ENCODE measurements at places on chromosomes 4 and X. TPM values are rescaled to one million over a fixed set of nuclear protein-coding genes. Genes with fewer than 3 reads are reported as not detected.

GSX2 gene
- 0.58 TPM for total RNA-seq

PTCHD1 gene
- not detected for total RNA-seq

DNA sequence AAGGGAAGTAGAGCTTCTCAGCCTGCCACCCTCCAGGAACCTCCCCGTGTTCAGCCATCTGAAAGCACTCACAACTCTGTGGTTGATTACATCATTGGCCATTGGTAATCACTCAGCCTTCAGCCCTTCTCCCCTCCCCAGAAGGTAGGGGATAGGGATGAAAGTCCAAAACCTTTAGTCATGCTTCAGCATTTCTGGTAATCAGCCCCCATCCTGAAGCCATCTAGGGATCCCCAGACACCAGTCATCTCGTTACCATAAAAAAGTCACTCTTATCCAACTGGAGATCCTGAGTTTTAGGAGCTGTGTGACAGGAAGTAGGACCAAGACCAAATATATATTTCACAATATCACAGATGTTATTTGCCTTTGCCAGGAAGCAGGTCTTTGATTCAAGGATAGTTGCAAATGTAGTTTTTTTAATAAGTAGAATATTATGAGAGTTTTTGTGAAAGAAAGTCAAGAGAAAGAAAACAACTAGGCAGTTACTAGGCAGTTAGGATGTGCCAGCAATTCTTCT lies 364.6 kb upstream of the NOCT start:
- no peak for DNase-seq

CXCL3 gene
- total RNA-seq: not detected

PRICKLE3 gene
- 16.2 TPM for total RNA-seq

DNA sequence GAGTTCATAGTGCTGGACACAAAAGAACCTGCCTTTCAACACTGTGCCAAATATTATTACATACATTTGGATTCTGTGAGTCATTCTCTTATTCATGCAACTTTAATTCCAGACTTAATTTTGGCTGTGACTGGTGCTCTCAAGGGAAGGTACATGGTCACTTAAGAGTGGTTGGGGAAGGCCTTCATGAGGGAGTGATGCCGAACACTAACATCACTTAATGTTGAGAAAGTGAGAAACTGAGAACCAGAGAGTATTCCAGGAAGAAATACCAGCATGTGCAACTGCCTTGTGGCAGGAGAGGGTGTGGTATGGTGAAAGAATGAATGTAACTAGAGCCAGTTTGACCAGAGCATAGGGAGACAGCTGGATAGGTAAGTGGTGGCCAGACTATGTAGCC lies 41.5 kb upstream of the FHDC1 start:
- no peak for DNase-seq

GRCh38 chr4:102683881-102684609 lies 76.7 kb downstream of the MANBA start:
- no peak for DNase-seq

SYAP1 gene
- total RNA-seq: 18.0 TPM

DNA sequence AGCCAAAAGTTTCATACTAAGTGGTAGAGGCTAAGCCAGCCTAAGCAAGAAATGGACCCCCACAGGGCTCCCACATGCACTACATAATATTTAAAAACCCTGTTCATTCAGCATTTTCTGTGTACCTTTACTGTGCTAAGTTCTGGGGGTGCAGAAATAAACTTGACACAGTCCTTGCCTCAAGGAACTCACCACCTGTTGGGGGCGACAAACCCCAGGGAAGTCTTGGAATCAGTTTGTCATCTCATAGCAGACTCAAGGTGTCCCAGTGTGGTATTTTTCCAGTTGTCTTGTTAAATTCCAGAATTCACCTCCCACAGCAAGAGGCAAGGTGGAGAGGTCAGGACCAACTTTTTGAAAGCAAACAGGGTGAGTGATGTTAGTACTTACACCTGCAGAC lies 43.1 kb downstream of the ATG4A start:
- no peak for DNase-seq

GRCh38 chr4:128255906-128256305 lies 31.7 kb downstream of the PGRMC2 start:
- DNase-seq: no peak

DNA sequence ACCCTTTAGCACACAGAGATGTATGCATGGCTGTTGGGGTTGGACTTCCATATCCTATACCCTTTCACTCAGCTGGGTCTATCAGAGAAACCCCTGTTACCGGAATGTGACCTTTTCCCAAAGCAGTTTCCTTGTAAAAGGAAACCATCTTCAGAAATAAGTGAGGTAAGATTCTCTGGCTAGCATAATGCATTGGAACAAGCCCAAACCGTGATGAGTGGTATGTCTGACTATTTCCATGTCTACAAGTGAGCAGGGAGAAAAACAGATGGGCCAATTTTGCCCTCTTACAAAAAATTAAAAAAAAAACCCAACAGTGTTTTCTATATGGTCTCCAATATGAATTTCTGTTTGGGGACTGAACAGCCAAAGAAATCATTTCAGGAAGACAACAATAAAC lies 283.9 kb downstream of the SMARCA1 start:
- DNase-seq: no peak

FATE1 gene
- not detected for total RNA-seq

- no peak for DNase-seq
These were observed 7.8 kb upstream of the MAP7D3 start for GRCh38 chrX:136258951-136259350.

- DNase-seq: no peak
These were observed 181.4 kb downstream of the RPA4 start for GRCh38 chrX:97065066-97065465.

GRCh38 chr4:53586121-53586816 lies 5.0 kb downstream of the LNX1 start:
- DNase-seq: no peak

- DNase-seq: no peak
These were observed 117.7 kb downstream of the RELL1 start for GRCh38 chr4:37568489-37568888.

BDH2 gene
- total RNA-seq: 8.8 TPM

CNGA1 gene
- not detected for total RNA-seq

CT83 gene
- total RNA-seq: not detected

ARL9 gene
- total RNA-seq: 0.17 TPM

PABPC4L gene
- total RNA-seq: not detected

GRCh38 chrX:139290310-139290709 lies 240.2 kb upstream of the F9 start:
- no peak for DNase-seq

DNA sequence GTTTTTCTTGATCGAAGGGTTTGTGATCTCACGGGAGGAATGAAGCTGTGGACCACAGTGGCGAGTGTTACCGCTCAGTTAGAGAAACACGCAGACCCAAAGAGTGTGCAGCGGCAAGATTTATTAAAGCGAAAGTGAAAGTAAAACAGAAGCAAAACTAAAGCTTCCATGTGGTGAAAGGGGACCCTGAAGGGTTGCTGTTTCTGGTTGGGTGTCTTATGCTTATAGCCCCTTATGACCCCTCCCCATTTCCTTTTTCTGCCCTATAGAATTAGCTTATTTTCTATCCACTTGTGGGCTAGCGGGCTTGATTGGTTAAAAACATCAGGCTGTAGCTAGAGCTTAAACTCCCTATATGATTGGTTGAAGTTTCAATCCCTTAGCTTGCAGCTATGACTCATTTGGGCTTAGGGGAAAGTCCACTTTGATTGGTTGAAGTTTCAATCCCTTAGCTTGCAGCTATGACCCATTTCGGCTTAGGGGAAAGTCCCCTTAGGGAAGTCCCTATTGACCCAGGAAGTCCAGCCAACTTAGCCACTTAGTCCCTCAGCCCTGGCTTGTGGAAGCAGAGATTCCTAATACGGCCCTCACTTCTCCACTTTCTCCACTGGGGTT lies 171.2 kb upstream of the NWD2 start:
- DNase-seq: no peak

DNA sequence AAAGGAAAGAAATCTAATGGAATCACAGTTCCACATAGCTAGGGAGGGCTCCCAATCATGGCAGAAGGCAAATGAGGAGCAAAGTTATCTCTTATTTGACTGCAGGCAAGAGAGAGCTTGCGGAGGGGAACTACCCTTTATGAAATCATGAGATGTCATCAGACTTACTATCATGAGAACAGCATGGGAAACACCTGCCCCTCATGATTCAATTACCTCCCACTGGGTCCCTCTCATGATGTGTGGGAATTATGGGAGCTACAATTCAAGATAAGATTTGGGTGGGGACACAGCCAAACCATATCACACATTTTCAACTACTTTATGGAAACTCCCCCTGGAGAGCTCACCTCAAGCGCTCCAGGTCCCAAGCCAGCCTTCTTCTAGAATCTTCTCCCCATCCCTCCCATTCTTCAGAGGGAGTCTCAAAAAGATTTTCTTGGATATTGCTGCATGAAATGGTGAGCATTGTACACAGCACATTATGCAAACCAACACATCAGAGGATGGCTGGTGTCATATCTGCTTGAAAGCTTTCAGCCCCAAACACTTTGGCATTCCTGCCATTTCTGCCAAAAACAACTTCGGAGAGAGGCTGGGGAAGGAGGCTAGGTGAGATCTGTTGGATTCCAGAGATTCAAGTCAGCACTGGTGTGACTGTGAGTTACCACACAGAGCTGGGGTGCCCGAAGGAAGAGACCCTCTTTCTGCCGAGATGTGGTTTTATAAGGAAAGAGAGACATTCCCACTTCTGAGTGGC lies 6.9 kb downstream of the FGFBP1 start:
- DNase-seq: peak; percentile 8

GRCh38 chrX:29518100-29518499 lies 697.3 kb upstream of the MAGEB2 start:
- no peak for DNase-seq

MAOB gene
- not detected for total RNA-seq

DNA sequence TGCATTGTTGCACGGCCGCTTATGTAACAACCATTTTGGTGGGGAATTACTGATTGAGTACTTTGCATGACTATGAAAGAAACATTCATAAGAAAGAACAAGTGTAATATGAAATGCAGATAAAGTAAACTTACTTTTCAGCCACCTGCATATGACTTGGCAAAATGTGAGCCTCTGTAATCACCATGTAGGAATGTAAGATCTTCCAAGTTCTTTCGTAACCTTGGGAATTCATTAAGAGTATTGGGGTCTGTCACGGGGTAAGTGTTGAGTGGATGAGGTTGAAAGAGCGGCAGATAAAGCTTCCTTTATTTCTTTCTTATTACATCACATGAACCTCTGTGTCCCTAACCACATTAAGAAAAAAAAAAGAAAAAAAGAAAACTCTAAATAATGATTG lies 348.5 kb upstream of the NR3C2 start:
- DNase-seq: no peak

GRCh38 chrX:99703473-99703872 lies 706.6 kb downstream of the PCDH19 start:
- DNase-seq: no peak

DNA sequence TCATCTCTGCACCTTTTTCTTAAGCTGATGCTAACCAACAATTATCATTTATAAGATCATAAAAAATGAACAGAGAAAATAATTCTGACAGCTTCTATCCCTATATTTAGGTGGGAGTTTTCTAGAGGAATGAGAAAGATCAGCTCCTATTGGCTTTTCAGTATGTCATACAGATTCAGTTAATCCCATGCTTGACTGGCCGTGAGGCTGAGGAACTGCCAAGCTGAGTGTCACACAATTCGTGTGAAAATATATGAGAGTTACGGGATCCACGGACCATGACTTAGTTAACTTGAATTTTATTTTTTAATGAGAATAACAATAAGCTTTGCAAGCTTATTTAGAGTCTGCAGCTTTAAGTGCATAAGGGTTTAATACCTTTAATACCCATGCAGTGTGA lies 37.5 kb downstream of the PHEX start:
- no peak for DNase-seq

DNA sequence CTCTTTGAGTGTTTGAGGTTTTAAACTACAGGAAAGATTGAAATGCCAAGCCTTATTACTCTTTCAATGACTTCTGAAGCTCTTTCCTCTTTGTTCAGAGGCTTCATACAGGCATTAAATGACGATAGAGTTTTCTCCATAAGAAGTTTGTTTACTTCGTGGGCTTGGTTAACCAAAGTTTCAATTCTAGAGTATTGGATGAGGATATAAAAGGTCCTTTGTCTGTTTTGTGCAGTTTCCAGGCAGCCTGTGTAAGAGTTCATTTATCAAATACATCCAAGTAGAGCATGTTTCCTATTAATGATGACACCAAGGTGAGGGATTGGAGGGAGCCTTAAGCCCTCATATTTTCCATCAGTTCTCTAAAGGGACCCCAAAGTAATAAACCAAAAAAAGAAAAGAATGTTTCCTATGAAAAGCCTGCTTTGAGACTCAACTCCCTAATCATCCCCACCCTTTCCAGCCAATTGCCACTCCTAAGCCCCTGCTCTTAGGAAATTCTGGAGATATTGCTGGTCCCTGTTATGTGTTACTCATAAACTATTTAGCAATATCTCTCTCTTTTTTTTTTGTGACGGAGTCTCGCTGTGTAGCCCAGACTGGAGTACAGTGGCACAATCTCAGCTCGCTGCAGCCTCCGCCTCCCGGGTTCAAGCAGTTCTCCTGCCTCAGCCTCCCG lies 106.2 kb upstream of the IL13RA1 start:
- DNase-seq: no peak

DNA sequence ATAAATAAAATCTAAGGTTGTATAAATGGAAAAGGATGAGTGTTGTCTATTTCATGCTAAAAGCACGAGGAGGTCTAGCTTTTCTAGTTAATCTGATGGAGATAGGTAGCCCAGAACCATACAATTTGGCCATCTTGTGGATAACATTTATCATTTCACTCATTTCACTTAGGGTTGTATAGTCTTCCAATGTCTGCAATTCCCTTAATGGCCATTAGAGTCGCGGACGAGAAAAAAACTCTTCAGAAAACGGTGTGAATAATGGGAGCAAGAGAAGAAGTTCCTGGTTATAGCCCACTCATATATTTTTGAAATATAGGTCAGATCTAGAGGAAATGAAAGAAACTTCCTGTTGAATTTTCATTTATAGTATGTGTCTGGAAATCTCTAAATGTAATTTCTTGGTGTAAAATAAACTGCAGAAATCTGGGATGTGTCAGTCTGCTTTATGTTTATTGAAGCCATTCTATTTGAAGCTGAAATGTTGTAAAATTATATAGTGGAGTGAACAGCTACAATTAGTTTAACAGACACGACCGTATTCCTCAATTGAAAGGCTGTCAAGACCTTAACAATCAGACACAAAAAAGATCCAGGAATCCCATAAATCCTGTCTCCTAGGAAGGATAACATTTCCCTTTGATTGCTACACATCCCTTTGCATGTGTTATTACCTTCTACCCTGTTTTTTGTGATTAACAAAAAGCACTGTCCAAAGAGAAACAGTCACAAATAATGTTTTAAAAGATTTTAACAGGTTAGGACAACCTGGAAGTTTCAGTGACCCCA lies 47.7 kb upstream of the MGST2 start:
- no peak for DNase-seq

DNA sequence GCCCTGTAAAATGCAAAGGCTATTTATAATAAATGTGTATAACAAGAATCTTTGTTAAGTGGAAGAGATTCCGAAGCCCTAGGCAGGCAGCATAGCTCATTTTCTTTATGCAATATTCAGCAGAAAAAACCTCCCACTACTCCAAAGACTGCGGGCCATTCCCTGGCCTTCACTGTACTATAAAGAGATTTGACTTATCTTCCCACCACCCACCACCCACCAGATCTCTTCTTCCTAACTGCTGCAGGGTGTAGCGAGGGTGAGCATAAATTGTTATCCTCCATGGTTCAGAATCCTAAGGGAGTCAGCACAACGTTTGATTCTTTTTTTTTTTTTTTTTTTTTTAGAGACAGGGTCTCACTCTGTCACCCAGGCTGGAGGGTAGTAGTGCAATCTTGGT lies 114.8 kb downstream of the NSUN7 start:
- DNase-seq: no peak

TMEM156 gene
- 59.9 TPM for total RNA-seq

SFRP2 gene
- total RNA-seq: not detected
